ENCODE measurements at places on chromosomes 12 and 14. TPM values are rescaled to one million over a fixed set of nuclear protein-coding genes. Genes with fewer than 3 reads are reported as not detected.

The STAC3 gene
- 1.6 TPM for total RNA-seq

The GPX2 gene
- total RNA-seq, result 4.4 TPM

The LMO3 gene
- 6.9 TPM for total RNA-seq

DNA sequence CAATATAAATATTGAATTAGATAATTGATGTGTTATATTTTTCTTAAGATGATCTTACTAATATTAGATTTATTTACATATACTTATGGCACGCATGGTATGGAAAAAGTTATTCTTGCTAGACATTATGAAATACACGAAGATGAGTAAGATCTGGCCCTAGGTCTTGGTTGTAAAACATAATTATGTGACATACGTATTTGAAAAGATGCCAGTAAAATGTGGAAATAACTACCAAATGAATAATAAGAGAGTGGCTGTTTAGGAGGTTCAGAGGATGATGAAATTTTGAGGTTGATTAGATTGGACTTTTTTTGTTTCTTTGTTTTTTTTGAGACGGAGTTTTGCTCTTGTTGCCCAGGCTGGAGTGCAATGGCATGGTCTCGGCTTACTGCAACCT, 41.3 kb downstream of the FANCM start:
- H3K27ac ChIP-seq, result no peak overlapping the region
- no peaks in the 10 kb centered on the region for H3K27me3 ChIP-seq
- no peak overlapping the region for H3K4me3 ChIP-seq
- DNase-seq, result no peak
- H3K36me3 ChIP-seq, result no peaks in the 10 kb centered on the region

DNA sequence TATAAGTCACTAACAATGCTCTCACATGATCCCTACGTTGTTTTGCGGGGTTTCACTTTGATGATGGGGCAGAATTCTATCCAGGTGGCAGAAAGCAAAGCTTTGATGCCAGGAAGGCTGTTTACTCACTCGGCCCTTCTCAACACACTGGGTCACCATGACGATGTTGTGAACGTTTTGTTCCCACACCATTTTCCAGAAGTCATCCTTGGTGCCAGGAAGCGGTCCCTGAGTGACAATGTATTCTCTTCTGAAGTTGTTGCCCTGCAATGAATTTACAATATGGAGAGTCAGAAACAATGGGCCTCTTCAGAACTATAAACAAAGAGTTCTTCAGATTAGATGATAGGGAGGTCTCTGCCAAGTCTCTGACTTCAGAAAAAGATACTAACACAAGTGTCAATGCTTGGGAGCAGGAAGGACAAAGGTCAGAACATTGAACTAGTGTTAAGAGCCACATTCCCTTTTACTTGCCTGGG, 101.3 kb downstream of the PTPRB start:
- no peak for DNase-seq
- no peaks in the 10 kb centered on the region for H3K4me1 ChIP-seq
- H3K27me3 ChIP-seq, result no peaks in the 10 kb centered on the region
- no peak overlapping the region for H3K4me3 ChIP-seq

DNA sequence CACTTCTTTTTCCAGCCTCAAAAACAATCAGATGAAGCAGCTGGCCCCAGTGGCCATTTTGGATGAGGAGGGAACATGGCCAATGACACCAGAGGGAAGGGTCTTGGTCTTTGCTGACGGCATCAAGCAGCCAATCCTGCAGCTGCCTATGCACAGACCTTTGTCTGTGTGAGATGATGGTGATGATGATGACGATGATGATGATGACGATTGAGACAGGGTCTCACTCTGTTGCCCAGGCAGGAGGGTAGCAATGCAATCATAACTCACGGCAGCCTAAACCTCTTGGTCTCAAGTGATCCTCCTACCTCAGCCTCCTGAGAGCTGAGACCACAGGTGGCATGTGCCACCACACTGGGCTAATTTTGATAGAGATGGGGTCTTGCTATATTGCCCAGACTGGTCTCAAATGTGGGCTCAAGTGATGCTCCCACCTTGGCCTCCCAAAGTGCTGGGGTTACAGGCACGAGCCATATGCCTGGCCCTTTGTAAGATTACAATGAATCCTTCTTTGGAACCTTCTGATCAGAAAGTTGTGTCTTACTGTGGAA, 26.5 kb upstream of the NCOR2 start:
- no peak for DNase-seq
- H3K4me1 ChIP-seq, result no peaks in the 10 kb centered on the region
- no peak overlapping the region for H3K4me3 ChIP-seq
- H3K27ac ChIP-seq, result no peak overlapping the region
- no peaks in the 10 kb centered on the region for H3K27me3 ChIP-seq
- H3K36me3 ChIP-seq, result no peaks in the 10 kb centered on the region

- H3K4me3 ChIP-seq, result no peak overlapping the region
- no peaks in the 10 kb centered on the region for H3K4me1 ChIP-seq
- no peaks in the 10 kb centered on the region for H3K36me3 ChIP-seq
- DNase-seq, result no peak
Observed at GRCh38 chr12:80196419-80196818, 97.1 kb downstream of the OTOGL start.
